ENCODE measurements at places on chromosomes 5 and 9. TPM values are rescaled to one million over a fixed set of nuclear protein-coding genes. Genes with fewer than 3 reads are reported as not detected.

SLC4A9 gene
- 0.18 TPM for total RNA-seq

DBH gene
- 0.13 TPM for total RNA-seq

RRAGA gene
- 85.2 TPM for total RNA-seq

ZBTB43 gene
- 12.7 TPM for total RNA-seq

KLHL3 gene
- total RNA-seq = 32.8 TPM

MAMDC2 gene
- total RNA-seq = 18.5 TPM

SH3RF2 gene
- 3.0 TPM for total RNA-seq

NME5 gene
- total RNA-seq = 3.7 TPM

DNA sequence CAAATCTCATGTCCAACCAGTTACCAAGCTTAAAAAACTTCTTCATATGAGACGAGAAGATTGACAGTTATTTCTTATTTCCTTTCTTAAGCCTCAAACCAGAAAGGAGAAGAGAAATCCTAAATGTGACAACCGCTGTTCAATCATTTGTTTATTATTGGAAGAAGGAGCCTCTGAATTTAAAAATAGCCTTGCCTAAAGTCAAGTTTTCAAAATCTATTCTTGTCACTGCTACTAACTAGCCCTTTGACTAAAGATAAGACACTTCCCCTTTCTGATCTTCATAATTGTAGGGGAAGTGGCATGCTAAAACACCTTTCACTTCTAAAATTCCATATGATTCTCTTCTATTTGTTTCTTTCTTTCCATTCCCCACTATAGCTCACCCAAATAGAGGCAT is 106.2 kb upstream of the EMB start:
- no peak for DNase-seq

DNA sequence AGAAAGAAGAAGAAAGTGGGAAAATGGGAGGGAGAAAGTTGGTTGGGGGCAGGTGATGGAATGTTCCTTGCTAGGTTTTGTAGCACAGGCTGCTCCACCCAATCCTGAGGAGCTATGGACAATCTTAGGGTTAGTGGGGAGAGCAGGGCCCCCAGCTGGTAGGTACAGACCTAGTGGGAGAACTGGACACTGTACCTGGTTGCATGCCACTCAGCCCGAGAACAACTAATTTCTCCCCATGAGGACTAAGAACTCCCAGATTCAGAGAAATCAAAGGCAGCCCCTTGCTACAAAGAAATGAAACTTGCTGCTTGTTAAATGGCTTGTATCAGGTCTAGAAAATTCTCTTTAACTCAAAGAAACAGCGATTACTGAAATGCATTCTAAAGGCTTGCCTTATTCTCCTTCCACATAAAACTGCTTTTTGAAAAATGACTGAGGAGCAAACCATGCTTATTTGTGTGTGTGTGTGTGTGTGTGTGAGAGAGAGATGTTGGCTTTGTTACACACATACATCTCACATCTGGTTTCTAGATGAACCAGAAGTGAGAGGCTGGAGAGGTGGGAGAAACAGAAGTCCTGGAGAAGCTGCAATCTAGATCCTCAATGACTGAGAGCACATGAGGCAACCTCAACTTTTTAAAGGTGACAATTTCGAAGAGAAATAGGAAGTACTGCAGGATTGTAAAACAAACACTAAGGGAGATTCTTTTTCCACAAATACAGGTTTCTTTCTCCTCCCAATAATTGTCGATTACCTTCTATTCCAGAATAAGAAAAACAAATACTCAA is 28.9 kb downstream of the FYB1 start:
- no peak for DNase-seq

- no peak for DNase-seq
These were observed 133.1 kb upstream of the MAP1B start for GRCh38 chr5:71974165-71974564.

- DNase-seq = no peak
These were observed 232.8 kb downstream of the DOCK8 start for GRCh38 chr9:447230-448025.

- no peak for DNase-seq
These were observed 139.9 kb downstream of the PIP5K1B start for GRCh38 chr9:68844631-68845612.

DNA sequence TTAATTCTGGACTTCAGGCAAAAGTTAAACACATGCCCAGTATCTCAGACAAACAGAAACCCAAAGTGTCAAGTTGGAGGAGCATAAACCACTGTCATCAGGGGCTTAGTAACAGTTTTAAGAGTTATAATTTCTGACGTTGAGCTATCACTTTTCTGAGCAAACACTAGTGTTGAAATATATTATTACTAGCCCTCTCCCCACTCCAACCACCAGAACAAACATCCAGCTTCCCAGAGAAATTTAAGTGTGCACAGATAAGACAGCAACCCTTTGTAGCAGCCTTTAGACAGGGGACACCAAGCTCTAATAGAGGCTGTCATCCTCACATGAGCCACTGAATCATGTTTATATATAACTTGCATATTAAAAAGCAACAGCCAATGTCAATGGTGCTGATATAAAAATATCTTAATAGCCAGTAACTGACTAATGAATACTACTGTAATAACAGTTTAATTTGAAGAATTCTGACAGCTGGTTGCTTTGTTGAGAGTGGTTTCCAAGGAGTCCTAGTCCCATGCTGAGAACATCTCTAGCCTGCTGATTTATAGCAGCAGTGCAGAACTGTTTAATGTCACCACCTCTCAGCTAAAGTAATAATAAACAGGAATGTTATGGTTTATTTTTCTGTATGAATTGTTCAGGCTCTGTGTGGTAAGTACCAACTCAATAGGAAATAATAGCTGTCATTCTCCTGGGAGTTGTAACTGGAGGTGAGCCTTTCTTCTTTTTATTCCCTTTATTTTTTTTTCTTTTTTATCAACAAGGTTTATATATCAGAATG is 528.7 kb upstream of the ZNF608 start:
- DNase-seq = no peak

GRCh38 chr5:6827526-6828219 is 114.4 kb downstream of the TENT4A start:
- DNase-seq = no peak

DNA sequence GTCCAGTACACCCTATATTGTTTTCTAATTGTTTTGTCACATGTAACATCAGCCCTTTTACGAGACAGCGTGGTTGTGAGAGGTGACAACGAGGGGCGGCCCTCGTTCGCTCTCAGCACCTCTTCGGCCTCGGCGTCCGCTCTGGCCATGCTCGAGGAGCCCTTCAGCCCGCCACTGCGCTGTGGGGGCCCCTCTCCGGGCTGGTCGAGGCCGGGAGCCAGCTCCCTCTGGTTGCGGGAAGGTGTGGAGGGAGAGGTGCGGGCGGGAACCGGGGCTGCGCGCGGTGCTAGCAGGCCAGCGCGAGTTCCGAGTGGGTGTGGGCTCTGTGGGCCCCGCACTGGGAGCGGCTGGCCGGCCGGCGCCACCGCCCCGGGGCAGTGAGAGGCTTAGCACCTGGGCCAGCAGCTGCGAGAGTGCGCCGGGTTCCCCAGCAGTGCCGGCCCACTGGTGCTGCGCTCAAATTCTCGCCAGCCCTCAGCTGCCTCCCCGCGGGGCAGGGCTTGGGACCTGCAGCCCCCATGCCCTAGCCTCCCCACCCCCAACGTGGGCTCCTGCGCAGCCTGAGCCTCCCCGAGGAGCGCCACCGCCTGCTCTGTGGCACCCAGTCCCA is 145.0 kb downstream of the PSAT1 start:
- no peak for DNase-seq

DNA sequence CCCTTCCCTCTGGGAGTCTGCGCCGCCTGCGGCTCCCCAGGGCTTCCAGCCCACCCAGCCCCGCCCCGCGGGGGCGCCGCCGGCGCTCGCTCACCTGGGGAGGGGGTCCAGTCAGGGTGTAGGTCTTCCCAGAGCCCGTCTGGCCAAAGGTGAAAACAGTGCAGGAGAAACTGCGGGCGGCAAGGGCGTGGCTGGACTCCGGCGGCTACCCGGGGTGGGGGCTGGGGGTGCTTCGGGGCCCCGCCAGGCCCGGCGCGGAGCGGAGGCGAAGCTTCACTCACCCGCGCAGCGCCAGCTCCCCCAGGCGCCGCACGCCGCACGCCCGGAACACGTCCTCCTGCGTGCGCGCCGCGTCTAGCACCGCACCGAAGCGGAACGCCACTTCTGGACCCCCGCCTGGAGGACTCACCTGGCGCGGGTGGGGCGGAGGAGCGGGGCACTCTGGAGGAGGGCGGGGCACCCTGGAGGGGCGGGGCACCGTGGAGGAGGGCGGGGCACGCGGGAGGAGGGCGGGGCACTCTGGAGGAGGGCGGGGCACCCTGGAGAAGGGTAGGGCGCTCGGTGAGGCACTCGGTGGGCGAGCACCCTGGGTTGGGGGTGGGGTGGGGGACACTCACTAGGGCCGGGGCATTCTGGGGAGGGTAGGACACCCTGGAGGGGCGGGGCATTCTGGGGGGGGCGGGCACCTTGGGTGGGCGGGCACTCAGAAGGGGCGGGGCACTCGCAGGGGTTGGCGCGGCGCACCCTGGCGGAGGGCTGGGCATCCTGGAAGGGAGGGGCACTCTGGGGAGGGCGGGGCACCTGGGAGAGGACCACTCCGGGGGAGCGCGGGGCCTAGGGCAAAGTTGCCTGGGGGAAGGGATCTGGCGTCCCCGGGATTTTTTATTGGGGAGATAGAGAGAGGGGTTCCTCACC is 814 bp downstream of the KIF12 start:
- DNase-seq = no peak

DNA sequence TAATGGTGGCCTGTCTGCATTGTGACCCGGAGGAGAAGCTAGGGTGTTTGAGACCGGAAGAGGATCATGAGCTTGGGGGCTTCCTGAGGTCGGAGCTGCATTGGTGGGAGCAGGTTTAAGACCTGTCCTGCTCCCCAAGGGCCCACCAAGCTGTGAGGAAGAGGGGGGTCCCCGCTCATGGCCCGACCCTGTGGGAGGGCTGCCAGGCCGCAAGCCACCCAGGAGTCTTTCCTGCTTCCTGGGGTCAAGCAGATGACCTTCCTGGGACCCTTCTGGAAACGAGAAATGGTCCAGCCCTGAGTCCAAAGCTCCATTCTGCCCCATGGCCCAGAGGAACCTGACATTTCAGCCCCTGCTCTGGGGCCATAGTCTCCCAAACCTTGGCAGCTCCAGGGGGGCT is 61.5 kb upstream of the RNU6ATAC start:
- no peak for DNase-seq

- DNase-seq = no peak
These were observed 50.1 kb downstream of the GALNT10 start for GRCh38 chr5:154240595-154240994.

DNA sequence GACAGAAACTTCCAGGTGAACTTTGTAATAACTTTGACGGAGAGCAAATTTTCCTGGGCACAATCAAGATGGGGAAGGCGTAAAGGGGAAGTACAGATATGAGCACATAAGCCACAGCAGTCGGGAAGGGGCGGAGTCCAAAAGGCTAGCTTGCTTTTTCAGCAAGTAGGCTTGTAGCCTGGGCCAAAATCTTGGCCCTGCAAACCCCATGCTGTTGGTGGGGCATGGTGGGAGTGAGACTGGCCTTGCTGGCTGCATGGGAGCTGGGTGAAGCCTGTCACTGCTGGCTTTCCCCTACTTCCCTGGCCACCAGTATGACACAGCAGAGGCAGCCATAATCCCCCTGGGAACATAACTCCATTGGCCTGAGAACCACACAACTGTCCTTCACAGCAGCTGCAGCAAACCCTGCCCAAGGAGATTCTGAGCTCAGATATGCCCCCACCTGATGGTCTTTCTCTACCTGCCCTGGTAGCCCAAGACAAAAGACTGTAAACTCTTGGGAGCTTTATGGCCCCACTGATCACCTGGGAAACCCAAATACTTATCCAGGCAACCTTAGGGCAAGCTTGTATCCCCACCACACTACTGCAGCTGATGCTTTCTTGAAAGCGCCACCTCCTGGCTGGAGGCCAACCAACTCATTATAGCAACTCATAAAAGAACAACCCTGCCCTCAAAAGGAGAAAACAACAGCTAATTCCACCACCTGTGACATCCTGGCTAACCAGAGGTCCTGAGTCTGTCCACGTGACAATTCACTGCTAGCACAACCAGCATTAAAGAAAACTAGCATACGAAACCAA is 24.0 kb downstream of the DCTN4 start:
- peak; percentile 71 for DNase-seq

DNA sequence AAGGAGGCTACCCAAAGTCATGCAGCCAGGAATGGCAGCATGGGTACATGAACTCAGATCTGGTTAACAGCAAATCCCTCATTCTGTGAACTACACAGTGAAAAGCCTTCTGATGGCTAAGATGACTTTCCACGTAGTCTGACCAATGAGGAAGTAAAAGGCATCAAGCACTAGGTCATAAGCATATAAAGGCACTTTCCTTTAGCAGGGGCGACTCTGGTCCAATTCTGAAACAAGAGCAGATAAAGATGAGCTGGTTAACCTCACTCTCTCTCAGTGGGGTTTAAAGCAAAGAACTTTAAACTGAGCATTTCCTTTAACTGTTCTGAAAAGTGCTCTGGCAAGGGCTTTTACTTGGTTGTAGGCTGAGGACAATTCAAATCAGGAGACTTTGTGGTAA is 21.1 kb downstream of the PSMB7 start:
- DNase-seq = no peak

- DNase-seq = no peak
These were observed 68.9 kb downstream of the MACROH2A1 start for GRCh38 chr5:135329913-135330797.

DNA sequence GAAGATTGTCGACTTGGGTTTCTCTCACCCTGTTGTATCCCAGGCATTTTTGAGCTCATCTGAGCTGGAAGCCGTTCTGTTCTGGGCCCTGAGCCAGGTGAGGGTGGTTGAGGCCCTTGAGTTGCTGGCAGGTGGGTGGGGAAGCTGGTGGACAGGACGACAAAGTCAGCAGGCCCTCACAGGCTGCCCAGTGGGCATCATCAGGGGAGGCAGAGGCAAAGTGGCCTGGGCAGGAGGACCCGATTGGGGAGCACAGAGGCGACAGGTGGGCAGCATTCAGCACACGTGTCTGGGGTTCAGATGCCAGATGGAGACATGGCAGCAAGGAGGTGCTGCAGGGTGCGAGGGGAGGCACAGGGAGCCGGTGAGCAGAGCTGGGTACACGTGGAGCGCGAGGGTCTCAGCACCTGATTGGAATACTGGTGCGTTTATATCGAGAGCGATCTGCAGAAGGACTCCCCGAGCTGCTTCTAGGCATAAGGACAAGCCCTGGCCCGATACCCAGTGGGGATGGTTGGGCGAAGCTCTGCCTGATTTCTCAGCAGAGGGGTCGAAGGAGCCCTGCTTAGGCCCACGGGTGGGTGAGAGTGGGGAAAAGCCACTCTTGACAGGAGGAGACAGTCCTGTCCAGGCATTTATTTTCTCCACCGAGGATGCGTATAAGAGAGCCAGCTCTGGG is 49.0 kb upstream of the SUSD3 start:
- no peak for DNase-seq

All from sciatic nerve (tissue), 2 donors.